ENCODE measurements at places on chromosomes 4 and X.

- DNase-seq, result no peak
Measured at GRCh38 chrX:132802033-132802432, 156.4 kb downstream of the HS6ST2 start.

GRCh38 chr4:2073808-2074481 is 14.8 kb downstream of the NAT8L start:
- DNase-seq, result no peak

DNA sequence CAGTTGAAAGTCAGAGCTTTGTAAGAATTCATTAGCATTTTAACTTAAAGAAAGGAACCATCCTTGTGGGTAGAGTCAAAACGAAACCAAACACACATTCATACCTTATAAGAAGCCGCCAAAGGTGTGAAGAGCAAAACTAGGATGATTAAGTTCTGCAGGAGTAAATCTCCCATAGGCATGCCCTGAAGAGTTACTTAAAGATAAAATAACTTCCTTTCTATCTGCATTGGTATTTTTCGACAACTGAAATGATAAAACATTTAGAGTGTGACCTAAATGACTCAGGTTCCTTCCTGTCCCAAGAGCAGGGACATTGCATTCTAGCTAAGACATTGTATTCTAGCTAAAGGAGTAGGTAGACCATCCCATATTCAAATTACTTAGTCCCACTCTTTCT is 75.3 kb downstream of the BCOR start:
- no peak for DNase-seq

- no peak for DNase-seq
Measured at GRCh38 chrX:40623665-40624064, 437 bp downstream of the MPC1L start.

GRCh38 chr4:114780205-114780604 is 181.6 kb downstream of the UGT8 start:
- DNase-seq, result peak; percentile 9

DNA sequence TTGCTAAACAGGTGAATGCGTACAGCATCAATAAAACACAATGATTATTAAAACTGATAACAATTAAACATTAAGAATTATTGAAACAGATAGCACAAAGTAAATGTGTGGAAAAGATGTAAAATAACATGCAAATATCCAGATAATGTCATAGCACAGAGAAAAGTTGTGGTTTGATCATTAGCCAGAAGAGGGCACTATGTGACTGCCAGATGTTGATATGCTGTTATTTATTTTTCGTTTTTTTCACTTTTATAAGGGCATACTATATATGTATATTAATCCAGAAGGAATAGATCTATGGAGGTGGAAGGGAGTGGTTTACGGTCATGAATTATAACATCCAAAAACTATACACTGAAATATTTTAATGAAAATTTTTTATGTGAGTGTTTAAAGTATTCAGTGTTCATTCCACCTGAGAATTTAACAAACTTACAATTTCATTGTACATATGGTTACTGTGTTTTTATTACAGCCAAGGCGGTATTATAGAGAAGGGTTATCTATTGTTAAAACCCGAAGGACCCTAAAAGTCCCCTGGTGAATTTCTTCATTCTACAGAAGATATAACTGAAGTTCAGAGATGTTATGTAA is 211.9 kb upstream of the UGT8 start:
- no peak for DNase-seq

- no peak for DNase-seq
Measured at GRCh38 chr4:57280481-57280880, 170.3 kb upstream of the IGFBP7 start.

- DNase-seq, result no peak
Measured at GRCh38 chr4:153809307-153809706, 20.4 kb upstream of the SFRP2 start.

DNA sequence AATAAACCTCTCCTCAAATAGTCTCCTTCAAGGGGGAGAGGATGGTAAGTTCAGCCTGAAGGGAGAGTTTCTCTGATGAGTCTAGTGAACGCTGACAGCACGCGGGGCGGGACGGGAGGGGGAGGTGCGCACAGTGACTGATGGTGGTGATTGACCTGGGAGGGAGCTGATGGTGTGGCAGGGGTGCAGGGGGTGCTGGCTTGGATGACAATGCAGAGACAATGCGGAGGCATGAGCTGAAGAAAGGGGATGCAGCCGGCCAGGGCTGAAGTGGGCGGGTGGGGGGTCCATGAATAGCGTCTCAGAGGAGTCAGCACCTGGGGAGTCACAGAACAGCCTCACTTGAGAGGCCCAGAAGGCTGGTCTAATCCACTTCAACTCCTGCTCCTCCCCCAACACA is 142.5 kb upstream of the PJA1 start:
- no peak for DNase-seq

DNA sequence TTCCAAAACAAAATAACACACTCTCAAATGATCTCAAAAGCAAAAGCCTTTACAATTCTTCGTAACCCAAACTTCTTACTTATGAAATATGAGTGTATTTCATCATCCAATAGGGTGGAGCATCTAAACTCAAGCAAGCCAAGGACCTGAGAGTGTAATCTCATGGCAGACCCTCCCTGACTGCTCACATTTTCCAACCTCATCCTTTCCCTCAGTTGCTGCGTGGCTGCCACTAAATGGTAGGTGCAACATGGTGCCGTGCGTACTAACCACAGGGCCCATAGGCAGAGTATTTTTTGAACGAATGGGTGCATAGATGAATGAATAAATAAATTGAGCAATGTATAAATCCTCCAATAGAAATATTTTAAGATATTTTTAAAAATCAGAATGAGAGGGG is 45.4 kb downstream of the TTC29 start:
- DNase-seq, result no peak

- no peak for DNase-seq
Measured at GRCh38 chr4:179196511-179196910, 1754.3 kb upstream of the AGA start.

- DNase-seq, result no peak
Measured at GRCh38 chrX:10157543-10157942, 768 bp downstream of the CLCN4 start.

GRCh38 chr4:77728420-77728819 is 90.7 kb downstream of the CNOT6L start:
- DNase-seq, result no peak

GRCh38 chr4:152763796-152764195 is 15.7 kb downstream of the TIGD4 start:
- DNase-seq, result no peak

GRCh38 chr4:186169333-186169944 is 21.9 kb upstream of the CYP4V2 start:
- DNase-seq, result no peak

DNA sequence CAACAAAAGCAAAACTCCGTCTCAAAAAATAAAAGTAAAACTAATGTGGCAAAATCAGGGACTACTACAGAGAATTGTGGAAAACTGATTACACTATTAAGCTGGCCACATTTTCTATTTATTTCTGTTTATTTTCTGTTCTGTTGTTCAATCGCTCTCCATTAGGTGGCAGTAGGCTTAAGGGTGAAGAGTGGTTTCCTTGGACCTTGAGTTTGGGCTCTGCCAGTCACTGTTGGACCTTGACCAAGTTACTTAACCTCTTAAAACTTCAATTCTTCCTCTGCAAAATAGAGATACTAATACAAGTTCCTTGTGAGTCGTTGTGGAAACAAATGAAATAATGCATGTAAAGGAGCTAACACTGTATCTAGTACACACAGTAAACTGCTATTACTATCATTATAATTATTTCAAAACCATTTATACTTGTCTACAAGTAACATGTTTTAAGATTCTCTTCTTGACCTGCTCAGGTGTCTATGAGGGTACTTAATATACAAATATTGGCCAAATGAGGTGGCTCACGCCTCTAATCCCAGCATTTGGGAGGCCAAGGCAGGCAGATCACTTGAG is 15.2 kb downstream of the HSD17B11 start:
- DNase-seq, result peak; percentile 51

GRCh38 chr4:102684610-102685052 is 76.1 kb downstream of the MANBA start:
- no peak for DNase-seq

- no peak for DNase-seq
Measured at GRCh38 chr4:2043396-2044118, 15.6 kb upstream of the NAT8L start.

GRCh38 chr4:6134612-6135220 is 65.6 kb downstream of the JAKMIP1 start:
- DNase-seq, result no peak

DNA sequence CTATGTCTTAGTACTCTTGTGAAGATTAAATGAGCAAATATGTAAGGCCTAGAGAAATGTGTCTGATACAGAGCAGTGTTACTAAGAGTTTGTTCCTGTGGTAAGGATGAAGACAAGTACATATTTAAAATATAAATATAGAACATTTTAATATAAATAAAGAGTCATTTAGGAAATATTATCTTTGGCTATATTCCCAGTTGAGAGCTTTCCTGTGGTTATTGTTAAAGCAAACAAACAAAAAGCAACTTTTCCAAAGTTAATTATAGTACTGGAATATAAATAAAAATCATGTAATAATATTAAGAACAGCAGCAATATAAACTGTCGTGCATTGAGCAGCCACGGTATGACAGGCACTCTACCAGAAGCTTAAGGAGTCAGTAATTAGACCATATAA is 472.5 kb downstream of the INPP4B start:
- no peak for DNase-seq

- DNase-seq, result peak; percentile 43
Measured at GRCh38 chr4:48100256-48100655, 33.8 kb downstream of the TXK start.

- DNase-seq, result no peak
Measured at GRCh38 chr4:52093466-52093865, 42.4 kb downstream of the SPATA18 start.

DNA sequence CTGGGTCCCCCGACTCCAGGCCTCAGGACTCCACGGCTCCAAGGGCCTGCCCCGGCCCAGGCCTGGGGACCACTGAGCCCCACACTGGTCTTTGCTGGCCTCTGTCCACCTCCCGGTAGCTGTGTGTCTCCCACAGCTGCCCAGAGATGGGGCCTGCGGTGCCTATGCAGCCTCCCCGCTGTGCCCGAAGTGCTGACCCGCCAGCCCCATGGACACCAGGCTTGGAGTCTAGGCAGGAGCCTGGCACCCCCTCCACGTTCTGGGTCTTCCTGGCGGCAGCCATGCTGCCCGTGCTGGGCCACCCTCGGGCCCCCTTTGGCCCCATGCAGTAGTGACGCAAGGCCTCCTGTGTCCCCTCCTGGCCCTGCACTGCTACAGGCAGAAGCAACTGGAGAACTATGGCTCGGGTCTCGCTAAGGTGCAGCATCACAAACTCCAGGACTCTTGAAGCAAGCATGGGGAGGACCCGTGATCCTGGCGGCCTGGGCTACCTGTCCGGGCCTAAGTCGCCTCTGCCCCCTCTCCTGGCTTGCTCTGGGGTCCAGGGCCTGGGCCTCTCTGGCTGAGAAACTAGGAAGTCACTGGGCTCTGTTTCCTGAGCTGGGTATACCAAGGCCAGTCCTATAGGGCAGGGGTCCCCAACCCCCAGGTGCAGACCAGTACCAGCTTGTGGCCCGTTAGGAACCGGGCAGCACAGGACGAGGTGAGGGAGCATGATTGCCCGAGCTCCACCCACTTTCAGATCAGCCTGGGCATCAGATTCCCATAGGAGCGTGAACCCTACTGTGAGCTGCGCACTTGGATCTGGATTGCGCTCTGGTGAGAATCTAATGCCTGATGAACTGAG is 917 bp downstream of the MYL5 start:
- no peak for DNase-seq

- no peak for DNase-seq
Measured at GRCh38 chr4:5808081-5808741, 84.7 kb downstream of the CRMP1 start.

DNA sequence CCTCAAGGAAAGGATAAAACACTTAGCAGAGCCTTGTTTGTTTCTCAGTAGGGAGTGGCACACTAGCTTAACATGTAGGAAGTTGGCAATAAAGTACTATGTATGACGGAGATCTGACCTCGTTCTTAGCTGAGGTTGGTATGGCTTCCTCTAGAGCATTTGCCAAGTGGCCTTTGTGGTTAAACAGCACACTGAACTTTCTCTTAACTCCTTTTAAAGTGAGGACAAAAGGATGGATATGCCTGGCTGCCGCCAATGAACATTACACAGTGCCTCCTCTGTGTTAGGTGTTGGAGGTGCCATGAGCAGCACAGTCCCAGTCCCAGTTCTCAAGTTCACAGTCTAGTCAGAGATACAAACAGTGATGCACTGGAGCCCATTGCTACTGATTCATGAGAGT is 54.4 kb downstream of the VGLL1 start:
- DNase-seq, result no peak

DNA sequence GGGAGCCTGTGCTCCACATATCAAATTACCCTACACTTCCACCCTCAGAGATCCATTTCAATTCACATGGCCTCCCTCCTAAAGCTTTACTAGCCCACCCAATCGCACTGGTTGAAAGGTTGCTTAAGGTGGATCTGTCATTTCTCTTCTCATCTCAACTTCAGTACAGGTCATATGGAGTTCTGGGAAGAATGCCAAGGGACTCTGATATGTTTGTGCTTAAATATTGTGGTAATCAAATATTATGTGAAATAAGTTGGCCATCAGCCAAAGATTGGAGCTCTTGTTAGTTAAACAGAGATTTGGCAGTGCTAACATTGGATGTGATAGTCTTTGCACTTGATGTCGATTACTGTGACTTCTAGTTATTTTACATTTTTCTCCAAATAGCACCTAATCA is 20.5 kb downstream of the SEPTIN6 start:
- DNase-seq, result no peak

DNA sequence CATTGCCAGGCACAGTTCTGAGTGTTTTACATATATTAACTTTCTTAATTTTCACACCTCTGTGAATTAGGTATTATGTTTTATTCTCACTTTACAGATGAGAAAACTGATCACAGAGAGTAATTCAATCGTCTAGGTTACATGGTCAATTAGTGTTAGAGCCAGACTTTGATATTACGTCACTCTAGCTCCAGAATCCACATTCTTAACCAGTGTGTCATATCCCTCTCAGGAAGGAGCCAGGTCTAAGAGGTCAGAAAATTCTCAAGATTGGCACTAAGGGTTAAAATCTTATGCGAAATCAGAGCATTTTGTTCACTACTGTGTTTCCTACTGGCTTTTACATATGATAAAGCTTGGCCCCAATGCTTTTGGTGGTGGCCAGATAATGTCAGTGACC is 7.4 kb downstream of the DMP1 start:
- DNase-seq, result no peak

- no peak for DNase-seq
Measured at GRCh38 chrX:39855748-39856129, 242.0 kb downstream of the BCOR start.

DNA sequence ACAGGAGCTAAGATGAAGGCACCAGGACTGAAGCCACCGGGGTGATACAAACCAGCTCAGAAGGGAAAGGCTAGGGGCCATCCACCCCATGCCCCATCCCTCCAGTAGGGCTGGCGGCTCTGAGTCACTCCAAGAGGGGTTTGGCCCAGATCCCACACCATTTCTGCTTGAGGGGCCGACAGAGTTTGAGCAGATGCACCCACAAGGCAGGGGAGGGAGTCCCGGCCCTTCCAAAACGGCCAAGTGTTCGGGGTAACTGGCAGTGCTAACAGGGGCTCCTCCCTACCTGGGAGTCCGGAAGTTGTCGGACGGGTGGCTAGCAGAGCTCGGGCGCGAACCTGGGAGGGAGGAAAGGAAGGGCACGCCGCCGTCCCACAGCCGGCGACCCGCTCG is 412 bp downstream of the SLC10A3 start:
- no peak for DNase-seq

All from fibroblast of skin of left quadriceps (primary cell).